ENCODE measurements at places on chromosomes 2 and 18.

DNA sequence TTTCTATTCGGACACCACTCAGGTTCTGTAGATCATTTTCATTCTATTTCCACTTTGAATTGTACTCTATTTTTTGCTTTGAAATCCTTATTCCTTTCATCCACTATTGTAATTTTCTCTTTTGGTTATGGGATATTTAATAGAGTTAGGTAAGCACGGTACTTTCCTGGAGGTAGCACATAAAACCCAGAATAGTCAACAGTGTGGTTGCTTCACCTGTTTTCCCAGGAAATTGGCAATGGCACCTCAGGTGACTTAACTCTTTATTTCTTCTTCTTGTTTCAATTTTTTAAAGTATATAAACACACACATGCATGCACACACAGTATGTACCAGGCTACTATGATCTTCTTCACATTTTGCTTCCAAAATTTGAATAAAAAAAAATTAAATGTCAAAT, 682.0 kb upstream of the TMEFF2 start:
- no peak for DNase-seq

GRCh38 chr18:50199346-50199855, 4.5 kb upstream of the MYO5B start:
- DNase-seq: no peak

GRCh38 chr2:128422571-128422970, 103.9 kb upstream of the HS6ST1 start:
- peak; percentile 68 for DNase-seq

GRCh38 chr18:42583283-42583731, 532.2 kb downstream of the RIT2 start:
- DNase-seq: no peak

DNA sequence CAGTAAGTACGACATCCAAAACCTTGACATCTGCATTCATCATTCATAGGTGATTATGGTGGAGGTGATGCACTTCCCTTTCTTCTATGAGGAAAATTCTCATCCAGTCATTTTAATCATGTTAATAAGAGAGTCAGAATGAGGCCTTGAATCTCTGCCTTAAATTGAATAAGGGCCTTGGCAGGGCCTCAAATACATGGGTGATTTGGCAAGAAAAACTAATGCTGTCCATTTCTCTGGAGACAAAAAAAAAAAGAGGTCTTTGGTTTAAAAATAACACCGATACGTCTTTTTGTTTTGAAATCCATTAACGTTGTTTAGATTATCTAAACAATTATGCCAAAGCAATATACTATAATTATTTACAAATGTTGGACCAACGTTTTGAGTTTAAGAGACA, 8.1 kb downstream of the COLEC12 start:
- DNase-seq: no peak

DNA sequence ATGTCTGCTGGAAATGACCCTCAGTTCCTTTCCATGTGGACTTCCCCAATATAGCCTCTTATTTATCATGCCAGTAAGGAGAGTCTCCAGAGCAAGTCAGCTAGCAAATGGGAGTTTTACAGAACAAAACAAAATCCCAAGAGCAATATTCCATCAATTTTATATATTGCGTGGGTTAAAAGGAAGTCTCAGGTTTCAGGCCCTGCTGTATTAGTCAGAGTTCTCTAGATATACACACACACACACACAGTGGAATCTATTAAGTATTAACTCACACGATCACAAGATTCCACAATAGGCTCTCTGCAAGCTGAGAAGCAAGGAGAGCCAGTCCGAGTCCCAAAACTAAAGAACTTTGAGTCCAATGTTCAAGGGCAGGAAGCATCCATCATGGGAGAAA, 102.8 kb upstream of the MAP2 start:
- peak; percentile 52 for DNase-seq

DNA sequence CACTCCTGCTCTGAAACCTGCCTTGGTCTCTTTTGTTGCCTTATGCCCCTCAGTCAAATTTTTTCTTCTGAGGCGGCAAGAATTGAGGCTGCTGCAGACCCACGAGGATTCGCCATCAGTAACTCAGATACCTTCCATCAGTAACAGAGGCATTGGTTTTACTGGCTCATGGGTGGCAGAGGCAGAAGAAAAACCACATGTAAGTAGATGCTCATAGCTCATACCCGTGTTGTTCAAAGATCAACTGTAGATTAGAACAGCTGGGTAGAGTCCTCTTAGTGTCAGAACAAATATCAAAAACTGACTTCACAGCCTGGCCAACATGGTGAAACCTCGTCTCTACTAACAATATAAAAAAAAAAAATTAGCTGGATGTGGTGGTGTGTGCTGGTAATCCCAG, 598.0 kb upstream of the SOX11 start:
- no peak for DNase-seq

DNA sequence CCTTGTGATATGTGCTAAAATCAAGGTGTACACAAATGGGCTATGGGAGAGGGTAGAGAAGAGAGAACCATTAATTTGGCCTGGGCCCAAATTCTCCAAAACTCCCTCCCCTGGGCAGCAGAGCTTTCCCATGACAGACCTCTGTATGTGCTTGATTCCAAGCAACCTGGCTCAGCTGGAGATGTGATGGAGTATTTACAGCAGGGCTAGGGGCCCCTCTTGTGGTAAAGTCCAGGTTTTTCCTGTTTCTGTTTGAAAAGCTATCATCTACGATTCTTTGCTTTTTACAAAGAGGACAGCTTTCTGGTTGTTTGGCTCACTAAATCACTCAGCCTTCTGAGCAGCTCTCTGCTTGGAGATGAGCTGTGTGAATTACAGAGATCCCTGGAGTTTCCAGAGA, 40.3 kb downstream of the KCNS3 start:
- DNase-seq: no peak

- no peak for DNase-seq
These were observed 980 bp downstream of the SLC4A3 start for GRCh38 chr2:219628235-219628985.

- DNase-seq: no peak
These were observed 5.9 kb downstream of the LBX2 start for GRCh38 chr2:74493546-74493945.

DNA sequence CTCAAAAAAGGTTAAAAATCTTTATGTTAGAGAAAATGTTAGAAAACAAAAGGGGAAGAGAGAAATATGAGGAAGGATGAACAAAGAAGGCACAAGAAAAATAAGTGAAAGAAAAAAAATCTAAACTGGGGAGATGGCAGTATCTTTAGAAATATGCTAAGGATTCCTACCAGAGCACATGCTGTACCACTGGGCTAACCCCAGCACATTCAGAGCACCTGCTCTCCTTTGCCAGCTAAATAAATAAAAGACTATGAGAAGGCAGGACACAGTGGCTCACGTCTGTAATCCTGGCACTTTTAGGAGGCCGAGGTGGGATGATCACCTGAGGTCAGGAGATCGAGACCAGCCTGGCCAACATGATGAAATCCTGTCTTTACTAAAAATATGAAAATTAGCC, 92.2 kb upstream of the CDKL4 start:
- no peak for DNase-seq

GRCh38 chr2:235520787-235521186, 26.9 kb downstream of the AGAP1 start:
- DNase-seq: no peak

- no peak for DNase-seq
These were observed 803 bp upstream of the DES start for GRCh38 chr2:219417374-219417773.

GRCh38 chr2:118554616-118555015, 292.8 kb downstream of the EN1 start:
- no peak for DNase-seq

DNA sequence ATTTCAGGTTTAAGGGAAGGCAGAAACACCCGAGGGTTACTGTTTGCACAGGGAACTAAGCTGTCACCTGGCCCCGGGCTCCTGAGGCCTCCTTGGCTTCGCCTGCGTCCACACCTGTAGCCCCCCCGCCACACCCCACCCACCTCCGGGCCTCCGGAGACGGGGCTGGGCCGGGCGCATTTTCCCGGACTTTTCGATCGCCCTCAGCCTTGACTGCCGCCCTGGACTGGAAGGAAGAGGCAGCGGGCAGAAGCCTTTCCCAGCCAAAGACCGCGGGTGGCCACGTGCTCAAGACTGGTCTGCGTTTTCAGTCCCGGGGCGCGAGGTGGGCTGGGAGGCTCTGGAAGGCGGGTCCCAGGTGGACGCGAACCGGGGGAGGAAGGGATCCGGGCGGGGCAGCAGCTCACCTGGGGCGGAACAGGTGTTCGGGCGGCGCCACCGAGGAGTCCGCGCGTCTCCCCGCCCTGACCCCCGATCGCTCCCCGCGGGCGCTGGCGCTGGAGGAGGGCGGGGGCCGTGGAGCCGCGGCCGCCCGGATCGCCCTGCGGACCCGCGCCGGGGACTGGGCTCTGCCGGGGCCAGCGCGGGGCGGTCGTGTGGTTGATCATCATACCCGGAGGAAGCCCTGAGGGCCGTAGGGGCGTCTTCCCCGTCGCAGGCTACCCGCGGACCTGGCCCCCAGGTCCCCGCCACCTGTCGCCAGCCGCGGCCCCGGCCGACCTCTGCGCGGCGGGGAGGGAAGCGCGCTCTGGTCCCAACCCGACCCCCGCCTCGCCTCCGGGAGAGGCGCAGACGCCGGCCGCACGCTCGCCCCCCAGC, 3.2 kb downstream of the ID2 start:
- no peak for DNase-seq

- DNase-seq: no peak
These were observed 40.4 kb upstream of the SMAD2 start for GRCh38 chr18:47970664-47971531.

DNA sequence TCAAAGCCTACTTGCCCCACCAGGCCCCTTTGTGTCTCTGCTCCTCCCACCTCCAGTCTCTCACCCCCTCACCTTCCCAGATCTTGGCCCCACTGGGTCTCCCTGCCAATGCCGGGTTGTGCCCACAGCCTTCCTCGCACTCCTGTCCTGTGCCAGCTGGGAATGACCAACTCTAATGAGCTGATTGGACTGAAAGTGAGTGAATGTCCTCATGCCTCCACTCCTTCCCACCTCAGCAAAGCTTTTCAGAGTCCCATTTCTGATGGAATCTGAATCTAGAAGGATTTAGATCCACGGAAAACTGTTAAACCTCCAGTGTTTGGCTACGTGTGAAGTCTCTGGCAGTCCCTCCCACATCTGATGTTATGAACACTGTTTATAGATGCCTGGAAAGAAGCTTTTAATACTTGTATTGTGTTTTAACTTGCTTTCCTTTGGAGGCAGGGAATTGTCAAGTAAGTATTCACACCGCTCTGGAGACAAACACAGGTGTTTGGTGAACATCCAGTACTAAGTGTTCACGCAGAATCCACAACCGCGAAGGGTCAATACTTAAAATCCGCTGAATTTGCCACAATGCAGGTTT, 103.9 kb downstream of the RTN4 start:
- no peak for DNase-seq

DNA sequence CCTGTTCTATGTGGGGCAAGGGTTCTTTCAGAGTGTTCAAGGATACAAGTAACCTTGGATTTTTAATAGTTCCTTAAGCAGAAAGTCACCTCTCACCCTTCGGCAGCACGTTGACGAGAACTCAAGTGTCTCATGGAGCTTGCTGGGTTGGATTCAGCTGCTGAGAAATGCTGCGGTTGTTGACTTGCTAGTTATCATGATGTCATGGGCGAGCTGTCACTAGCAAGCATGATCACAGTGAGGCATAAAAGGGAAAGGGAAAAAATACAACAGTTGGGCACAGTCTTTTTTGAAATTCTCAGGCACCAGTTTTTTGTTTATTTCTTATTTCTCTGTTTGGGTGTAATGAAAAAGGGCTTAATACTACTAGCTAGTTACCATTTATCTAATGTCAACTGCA, 53.2 kb downstream of the ADCYAP1 start:
- no peak for DNase-seq

DNA sequence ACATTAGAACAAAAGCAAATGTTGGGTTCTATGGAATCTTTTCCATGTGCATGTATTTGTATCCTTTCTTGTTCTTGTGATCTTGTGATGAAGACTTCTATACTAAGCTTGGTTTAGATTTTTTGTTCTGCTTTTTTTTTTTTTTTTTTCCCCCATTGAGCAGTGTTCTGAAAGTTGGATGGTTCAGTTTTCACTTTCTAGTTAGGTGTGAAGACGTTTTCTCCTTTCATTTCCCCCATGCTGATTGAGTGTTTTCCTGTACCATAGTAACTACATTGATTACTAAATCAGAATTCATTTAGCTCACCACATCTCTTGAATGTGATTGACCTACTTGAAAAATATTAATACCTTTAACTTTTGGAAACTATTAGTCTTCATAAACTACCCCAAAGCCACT, 34.1 kb downstream of the NOP58 start:
- no peak for DNase-seq

DNA sequence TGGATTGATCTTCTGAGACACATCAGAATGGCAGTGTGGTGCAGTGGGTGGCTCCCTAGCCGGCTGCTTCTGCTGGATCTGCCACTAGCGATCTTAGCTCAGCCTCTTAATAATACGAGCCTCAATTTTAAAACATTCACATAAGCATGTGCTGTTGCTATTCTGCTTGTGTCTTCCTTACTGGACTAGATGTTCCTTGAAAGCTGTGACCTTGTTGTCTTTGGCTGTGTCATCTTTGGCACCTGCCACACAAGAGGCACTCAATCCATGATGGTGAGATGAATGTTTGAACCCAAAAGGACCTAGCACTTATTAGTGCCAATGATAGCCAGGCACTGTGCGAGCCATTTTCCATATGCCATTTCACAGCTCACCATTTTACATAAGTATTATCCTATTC, 393.0 kb downstream of the ALK start:
- DNase-seq: no peak

GRCh38 chr2:239951825-239952224, 73.3 kb downstream of the NDUFA10 start:
- DNase-seq: no peak

DNA sequence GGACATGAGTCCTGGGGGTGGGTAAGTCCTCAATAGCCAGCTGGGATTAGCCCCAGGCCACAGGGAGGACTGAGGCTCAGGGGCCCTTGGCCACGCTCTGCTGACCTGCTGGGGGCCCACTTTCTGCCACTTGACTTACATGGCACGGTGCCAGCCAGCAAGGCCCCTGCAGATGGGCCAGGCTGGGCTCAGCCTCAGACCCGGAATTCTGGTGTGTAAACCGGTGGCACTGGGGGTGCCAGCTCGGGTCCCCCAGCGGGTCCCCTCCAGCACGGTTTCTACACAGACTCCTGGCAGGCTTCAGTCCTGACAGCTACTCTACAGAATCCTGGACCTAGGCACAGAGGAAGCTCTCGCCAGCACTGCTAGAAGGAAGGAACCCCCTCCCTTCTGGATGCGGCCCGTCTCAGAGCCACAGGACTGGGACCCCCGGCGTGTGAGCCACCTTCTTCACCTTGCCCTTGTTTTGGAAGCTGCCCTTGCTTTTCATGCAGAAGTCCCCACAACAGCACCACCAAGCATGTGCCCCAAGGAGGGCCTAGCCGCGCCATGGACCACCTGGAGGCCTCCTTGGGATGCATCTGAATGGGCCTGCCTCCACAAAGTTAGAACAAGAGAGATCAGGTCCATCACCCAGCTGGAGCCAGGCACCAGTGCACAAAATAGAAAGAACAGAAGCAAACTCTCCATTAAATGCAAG, 8.0 kb downstream of the HDAC4 start:
- DNase-seq: no peak

Measured in skeletal muscle cell (primary cell).